ENCODE measurements at places on chromosomes 7 and 10.

- no peak for DNase-seq
Observed at GRCh38 chr7:2357165-2357564, 2.5 kb downstream of the EIF3B start.

GRCh38 chr10:129951101-129951969 lies 12.7 kb downstream of the EBF3 start:
- DNase-seq: no peak

- no peak for DNase-seq
Observed at GRCh38 chr7:123746931-123747488, 1.8 kb downstream of the WASL start.

DNA sequence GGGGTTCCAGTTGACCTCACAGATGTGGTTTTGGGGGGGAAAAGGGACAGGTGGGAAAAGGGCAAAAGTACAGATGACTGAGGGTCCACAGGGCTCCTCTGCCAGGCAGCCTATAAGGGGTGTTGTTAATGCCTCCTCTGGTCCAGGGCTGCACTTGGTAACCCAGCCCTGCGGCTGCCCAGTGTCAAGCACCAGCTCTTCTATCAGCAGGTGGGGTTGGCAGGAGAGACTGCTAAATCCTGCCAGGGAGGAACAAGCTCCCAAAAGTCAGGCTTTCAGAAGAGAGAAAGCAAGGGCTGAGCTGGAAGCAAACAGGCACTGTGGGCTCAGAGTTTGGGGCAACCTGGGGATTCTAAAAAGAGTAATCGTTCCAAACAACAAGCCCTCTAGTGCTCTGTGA lies 39.1 kb downstream of the LRRC20 start:
- DNase-seq: no peak

DNA sequence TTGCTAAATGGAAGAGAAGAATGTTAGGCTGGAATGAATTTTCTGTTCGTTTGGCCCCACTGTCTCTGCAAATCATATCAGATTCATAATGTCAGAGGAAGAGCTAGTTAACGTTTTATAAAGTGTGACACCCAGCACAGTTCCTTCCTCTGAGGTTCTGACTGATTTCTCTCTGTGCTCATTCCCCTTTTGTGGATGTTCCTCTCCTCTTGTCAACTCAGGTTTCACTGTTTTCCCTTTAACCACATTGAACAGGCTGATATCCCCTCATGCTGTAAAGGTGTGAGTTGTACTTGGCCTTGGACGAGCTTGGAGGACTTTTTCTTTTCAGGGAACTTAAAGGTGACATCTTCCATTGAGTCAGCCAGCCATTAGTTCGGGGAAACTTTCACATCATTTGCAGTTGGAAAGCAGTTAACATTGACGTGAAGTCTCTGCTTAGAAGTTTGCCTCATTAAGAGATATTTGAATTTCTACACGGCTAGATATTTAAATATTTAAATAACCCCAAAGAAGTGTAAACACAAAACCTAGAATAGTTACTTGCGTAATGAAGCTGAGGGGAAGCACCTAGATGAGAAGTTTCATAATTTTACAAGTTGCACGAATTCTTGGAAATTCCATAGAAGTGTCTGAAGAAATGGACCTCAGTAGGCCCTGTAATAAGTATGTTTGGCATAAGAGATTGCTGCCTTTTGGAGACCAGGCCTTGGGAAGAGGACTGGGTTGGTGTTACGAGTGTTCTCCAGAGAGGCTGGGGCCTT lies 101.5 kb upstream of the EGR2 start:
- no peak for DNase-seq

DNA sequence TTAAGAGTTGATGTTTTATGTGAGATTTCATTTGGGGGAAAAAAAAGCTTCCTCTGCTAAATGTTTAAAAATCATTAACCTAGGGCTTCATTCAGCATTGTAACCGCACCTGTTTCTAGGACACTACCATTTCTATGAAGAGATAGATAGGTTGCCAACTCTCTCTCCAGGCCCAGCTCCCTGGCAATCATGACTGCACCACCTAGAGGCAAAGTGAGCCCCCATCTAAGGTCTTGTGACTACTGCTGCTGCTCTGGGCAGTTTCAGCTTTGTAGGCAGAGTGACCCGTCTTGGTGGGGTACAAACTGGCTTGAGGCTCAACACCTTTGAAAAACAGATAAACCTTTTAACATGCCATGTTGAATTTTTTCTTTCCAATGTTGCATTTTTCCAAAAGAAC lies 27.3 kb upstream of the MRC1 start:
- no peak for DNase-seq

- DNase-seq: no peak
Observed at GRCh38 chr7:135205850-135206249, 5.5 kb downstream of the WDR91 start.

- no peak for DNase-seq
Observed at GRCh38 chr7:34886856-34887255, 150.4 kb downstream of the DPY19L1 start.

- no peak for DNase-seq
Observed at GRCh38 chr10:45374350-45375052, 485 bp downstream of the ALOX5 start.

- DNase-seq: no peak
Observed at GRCh38 chr10:131174651-131175540, 136.6 kb downstream of the TCERG1L start.

GRCh38 chr7:139748941-139749340 lies 28.9 kb downstream of the HIPK2 start:
- no peak for DNase-seq

DNA sequence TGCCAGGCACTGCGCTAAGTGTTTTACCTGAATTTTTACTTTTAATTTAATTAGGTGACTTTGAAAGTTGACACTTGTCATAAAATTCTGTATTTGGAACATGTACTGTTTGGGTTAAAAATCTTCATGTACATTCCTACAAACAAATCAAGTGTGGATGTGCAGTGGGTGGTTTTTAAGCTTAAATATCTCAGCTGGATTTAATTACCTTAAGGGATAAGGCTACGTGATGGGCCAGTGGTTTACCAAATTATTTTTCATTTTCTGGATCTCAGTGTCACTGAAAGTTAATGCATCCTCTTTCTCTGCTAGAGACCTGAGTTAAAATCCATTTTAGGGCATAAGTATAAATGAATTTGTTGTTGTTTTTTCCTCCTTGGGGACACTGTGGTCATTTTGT lies 51.1 kb downstream of the EXOC4 start:
- peak; percentile 51 for DNase-seq

DNA sequence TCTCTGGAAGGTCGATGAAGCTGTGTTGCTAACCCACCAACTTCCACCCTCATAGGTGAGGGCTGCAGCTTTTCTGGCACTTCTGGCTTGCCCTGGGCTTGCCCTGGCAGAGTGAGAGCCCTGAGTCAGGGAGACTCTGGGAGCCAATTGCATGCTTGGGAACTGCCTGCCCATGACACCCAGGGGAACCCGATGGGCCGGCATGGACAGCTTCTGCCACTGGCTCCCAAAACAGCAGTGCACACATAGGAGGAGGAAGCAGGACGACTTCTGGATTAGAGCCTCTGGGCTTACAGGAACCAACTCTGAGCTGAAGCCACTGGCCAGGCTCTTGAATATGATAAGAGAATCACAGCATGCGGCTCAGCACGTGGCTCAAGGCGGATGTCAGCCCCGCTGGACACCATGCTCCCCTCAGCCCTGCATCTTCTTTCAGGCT lies 135.2 kb upstream of the UNC5B start:
- DNase-seq: no peak

DNA sequence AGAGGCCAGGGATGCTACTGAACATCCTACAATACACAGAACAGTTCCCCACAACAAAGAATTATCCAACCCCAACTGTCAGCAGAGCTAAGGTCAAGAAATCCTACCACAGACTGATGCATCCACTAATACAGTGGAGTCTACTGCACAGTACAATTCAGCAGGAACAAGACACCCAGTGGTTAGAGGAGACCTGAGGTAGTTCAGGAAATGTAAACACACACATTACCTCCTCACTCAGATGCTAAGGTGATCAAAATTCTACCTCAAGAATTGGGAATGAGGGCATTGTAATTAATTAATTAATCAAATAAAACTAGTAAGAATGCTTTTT lies 91.4 kb downstream of the ZFAND4 start:
- DNase-seq: no peak

DNA sequence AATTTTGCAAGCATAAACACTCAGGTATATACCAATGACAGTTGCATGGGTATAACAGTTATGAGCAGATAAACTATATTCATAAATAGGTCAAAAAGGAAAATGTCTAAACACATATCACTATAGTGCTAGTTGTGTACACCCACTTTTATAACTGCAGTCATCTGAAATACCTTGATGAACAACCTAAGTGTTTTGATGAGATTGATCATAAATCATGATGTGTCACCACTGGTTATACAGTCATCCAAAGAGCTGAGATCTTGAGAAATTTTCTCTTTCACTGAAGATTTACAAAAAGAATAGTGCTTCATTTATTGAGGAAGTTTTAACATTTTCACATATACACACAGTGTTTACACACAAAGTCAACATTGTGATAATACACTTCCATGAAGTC lies 78.6 kb upstream of the SLC25A13 start:
- DNase-seq: no peak

DNA sequence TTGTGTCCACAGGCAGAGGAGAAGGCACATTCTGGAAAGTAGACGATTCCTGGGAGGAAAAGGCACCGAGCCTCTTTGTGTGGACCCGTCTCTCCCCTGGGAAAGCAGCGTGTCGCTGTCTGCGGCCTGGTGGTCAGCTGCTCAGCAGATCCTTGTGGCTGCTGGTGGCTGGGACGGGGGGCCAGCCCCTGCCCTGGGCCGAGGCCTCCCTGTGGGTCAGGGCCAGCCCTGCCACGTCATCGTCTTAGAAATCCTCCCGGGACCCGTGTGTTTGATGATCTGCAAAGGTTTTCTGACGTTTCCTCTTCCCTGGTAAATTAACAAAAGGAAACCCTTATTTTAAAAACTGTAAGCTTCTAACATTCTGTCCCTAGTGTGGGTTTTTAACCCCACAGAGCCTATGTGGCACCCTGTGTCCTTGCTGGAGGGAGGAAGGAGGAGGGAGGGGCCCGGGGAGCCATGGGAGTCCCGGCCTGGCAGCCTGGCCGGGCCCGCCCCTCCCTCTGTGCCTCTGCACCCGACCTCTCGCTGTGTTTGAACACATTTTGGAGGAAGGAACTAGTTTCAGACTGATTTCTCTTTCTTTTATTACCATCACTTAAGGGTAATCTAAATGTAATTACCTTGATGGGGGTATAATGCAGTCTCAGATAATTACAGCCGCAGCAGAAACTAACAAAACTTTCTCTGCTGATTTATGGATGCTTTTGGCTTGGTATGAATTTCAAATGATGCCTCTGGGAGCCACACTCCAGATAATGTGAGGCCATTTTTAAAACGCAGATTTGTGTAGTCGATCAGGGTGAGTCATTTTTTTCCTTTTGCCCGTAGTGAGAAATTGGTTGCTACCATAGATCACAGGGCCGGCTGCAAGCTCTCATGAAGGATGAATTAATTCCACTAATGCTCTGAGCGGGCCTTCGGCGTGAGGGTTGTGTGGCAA lies 85.5 kb downstream of the NKX6-2 start:
- peak; percentile 35 for DNase-seq

DNA sequence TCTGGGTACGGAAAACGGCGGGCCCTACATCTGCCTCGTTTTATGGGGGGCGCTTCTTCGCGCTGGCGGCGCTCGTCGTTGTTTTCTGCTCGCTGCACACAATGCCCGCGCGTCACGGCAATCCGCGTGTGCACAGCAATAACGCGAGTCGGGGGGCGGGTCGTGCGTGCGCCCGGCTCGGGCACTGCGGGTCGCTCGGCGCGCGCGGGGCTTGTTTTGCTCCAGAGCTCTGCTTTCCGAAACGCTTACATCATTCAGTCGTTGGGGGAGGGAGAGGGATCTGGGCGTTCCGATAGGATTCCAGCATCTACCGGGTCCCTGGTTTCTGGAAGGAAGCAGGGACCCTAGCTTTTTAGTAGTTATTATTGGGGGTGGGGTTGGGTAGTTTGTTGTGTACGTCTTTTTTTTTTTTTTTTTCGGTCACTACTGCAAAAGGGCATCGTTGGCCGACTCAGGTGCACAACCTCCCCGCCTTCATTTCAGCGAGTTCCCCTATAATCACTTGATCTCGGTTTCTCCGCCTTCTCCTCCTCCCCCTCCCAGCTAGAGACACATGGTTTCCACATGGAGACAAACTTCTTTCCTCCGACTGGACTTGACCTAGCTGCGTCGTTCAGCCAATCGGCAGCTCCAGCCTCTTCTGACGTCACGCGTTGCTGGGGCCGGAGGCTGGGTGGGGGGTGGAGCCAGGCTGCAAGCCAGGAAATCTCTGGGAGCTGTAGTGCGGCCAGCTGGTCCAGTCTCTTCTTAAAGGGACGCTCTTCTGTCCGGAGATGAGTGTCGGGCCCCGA lies 3.5 kb downstream of the MXI1 start:
- DNase-seq: peak; percentile 99

- no peak for DNase-seq
Observed at GRCh38 chr7:51274955-51275354, 41.7 kb downstream of the COBL start.

GRCh38 chr7:134823400-134823799 lies 44.0 kb downstream of the CALD1 start:
- DNase-seq: peak; percentile 96

DNA sequence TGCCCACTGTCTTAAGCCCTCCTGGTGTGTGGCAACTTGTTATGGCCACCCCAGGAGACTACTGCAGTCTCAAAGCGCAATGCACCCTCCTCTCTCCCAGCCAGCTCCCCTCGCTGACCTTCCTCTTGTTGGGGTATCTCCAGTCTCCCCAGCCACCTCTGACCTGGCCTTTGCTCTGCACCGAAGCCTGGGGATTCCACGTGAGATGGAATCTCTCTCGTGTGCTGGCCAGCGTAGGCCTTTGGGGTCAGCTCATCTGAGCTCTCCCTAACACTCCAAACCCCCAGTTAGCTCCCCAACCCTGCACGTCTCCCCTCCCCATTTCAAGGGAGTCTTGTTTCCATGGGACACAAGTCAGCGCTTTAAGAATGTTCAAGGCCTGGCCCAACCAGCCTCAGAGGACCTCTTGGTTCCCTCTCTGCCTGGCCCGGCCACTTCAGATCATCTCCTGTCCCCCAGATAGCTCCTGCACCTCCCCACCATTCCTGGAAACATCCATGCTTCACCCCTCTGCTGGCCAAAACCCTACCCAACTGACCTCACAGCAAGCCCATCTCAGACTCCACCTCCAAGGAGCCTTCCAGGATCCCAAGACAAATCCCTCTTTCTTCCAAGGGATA lies 11.2 kb downstream of the ITPRIP start:
- no peak for DNase-seq

DNA sequence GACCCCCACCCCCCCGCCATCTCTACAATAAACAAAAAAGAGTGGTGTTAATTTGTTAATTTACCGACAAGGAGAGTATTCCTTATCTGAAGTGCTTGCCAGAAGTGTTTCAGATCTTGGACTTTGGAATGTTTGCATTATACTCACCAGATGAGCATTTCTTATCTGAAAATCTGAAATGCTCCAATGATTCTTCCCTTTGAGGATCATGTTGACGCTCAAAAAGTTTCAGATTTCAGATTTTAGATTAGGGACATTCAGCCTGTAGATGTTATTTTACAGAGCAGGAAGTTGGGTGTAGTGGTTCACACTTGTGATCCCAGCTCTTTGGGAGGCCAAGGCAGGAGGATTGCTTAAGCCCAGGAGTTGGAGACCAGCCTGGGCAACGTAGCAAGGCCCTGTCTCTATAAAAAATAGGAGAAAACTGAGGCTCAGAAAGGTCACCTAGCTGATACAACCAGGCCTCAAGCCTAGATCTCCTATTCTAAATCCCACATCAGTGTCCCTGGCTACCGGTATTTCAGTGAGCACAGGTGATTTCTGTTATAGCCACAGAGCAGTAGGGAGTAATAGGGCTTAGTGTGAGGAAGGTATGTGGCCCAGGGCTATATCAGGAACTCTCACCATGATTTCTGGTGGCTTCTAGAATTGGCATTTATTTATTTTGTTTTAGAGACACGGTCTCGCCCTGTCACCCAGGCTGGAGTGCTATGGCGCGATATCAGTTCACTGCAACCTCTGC lies 35.4 kb downstream of the TMEM120A start:
- no peak for DNase-seq
